Activated T-cell treated with anti-CD3 and anti-CD28 coated beads, Interleukin-2, amount 50 U/mL, for 72 hours (primary cell): ENCODE measurements at places on chromosomes 5 and 9. TPM values are rescaled to one million over a fixed set of nuclear protein-coding genes. Genes with fewer than 3 reads are reported as not detected.
A peak's percentile ranks its signal among the peaks of the same experiment; 100 is the strongest.

The EMB gene
- 68.0 TPM for total RNA-seq

GRCh38 chr9:93164085-93164484 is 19.9 kb upstream of the WNK2 start:
- H3K4me1 ChIP-seq, result peaks cover 15% of the 10 kb centered on the region
- H3K27ac ChIP-seq, result no peak overlapping the region
- no peak overlapping the region for H3K4me3 ChIP-seq
- DNase-seq, result no peak
- no peaks in the 10 kb centered on the region for H3K36me3 ChIP-seq
- no peaks in the 10 kb centered on the region for H3K27me3 ChIP-seq

- H3K36me3 ChIP-seq, result no peaks in the 10 kb centered on the region
- H3K4me3 ChIP-seq, result no peak overlapping the region
- H3K27ac ChIP-seq, result no peak overlapping the region
- no peaks in the 10 kb centered on the region for H3K27me3 ChIP-seq
- no peak for DNase-seq
Measured at GRCh38 chr5:17075236-17075635, 139.1 kb upstream of the MYO10 start.

GRCh38 chr5:107616213-107616612 is 54.5 kb downstream of the EFNA5 start:
- H3K36me3 ChIP-seq, result no peaks in the 10 kb centered on the region
- no peaks in the 10 kb centered on the region for H3K27me3 ChIP-seq
- DNase-seq, result no peak
- H3K4me1 ChIP-seq, result no peaks in the 10 kb centered on the region
- no peak overlapping the region for H3K4me3 ChIP-seq

DNA sequence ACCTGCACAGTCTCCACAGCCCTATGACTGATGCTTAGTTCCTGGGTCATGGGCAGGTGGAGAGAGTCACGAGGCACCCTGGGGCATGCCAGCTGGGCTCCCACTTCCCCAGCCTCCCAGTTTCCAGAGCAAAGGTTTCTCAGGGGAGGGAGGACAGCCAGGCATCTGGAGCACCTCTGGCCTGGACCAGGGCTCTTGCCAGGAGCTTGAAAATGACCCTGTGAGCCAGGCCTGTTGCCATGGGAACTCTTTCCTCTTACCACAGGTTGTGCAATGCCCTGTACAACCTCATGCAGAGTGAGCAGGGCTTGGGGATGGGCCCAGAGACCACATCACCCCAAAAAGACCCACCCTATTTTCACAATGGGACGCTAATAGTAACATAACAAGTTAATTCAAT is 113.1 kb downstream of the PSD2 start:
- no peak overlapping the region for H3K4me3 ChIP-seq
- H3K4me1 ChIP-seq, result no peaks in the 10 kb centered on the region
- no peak overlapping the region for H3K27ac ChIP-seq
- H3K27me3 ChIP-seq, result no peaks in the 10 kb centered on the region

GRCh38 chr5:38678076-38678475 is 121.6 kb upstream of the LIFR start:
- H3K27me3 ChIP-seq, result peaks cover 10% of the 10 kb centered on the region
- no peak for DNase-seq
- no peak overlapping the region for H3K4me3 ChIP-seq
- H3K4me1 ChIP-seq, result no peaks in the 10 kb centered on the region

- H3K36me3 ChIP-seq, result peaks cover 3% of the 10 kb centered on the region
- no peak for DNase-seq
- no peaks in the 10 kb centered on the region for H3K4me1 ChIP-seq
- H3K4me3 ChIP-seq, result no peak overlapping the region
Measured at GRCh38 chr9:8011974-8012373, 212.4 kb upstream of the DMAC1 start.

GRCh38 chr9:116736399-116737151 is 49.5 kb downstream of the TRIM32 start:
- no peaks in the 10 kb centered on the region for H3K4me1 ChIP-seq
- H3K27ac ChIP-seq, result no peak overlapping the region
- DNase-seq, result no peak
- H3K27me3 ChIP-seq, result peaks cover 28% of the 10 kb centered on the region
- no peak overlapping the region for H3K4me3 ChIP-seq
- no peaks in the 10 kb centered on the region for H3K36me3 ChIP-seq

DNA sequence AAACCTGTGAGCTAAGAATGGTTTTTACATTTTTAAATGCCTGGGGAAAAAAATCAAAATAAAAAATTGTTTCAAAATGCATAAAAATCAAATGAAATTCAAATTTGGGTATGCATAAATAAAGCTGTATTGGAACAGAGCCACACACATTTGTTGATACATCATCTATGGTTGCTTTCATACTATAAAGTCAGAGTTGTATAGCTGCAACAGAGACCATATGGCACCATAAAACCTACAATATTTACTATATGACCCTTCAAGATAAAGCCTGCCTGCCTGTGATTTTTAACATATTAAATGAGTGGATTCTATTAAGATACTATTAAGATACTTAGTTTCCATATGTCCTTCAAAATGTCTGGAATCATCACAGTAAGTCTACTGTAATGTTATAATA is 40.0 kb downstream of the AUH start:
- H3K27me3 ChIP-seq, result no peaks in the 10 kb centered on the region
- no peak for DNase-seq
- no peak overlapping the region for H3K4me3 ChIP-seq
- peaks cover 10% of the 10 kb centered on the region for H3K4me1 ChIP-seq
- peaks cover 13% of the 10 kb centered on the region for H3K36me3 ChIP-seq
- peak overlapping the region; percentile 19 for H3K27ac ChIP-seq

- no peak for DNase-seq
- H3K4me1 ChIP-seq, result no peaks in the 10 kb centered on the region
- H3K36me3 ChIP-seq, result no peaks in the 10 kb centered on the region
- no peak overlapping the region for H3K4me3 ChIP-seq
Measured at GRCh38 chr5:154842689-154843530, 7.5 kb downstream of the FAXDC2 start.

GRCh38 chr9:30039712-30040111 is 2344.7 kb upstream of the ACO1 start:
- no peak overlapping the region for H3K27ac ChIP-seq
- no peak for DNase-seq
- H3K36me3 ChIP-seq, result no peaks in the 10 kb centered on the region
- H3K4me3 ChIP-seq, result no peak overlapping the region
- no peaks in the 10 kb centered on the region for H3K27me3 ChIP-seq

The ZNF367 gene
- total RNA-seq, result 22.6 TPM

GRCh38 chr5:1468629-1469527 is 23.6 kb upstream of the SLC6A3 start:
- H3K4me3 ChIP-seq, result no peak overlapping the region
- no peaks in the 10 kb centered on the region for H3K4me1 ChIP-seq
- no peaks in the 10 kb centered on the region for H3K27me3 ChIP-seq

- DNase-seq, result no peak
- H3K27me3 ChIP-seq, result no peaks in the 10 kb centered on the region
- peak overlapping the region; percentile 56 for H3K4me3 ChIP-seq
- H3K36me3 ChIP-seq, result peaks cover 2% of the 10 kb centered on the region
Measured at GRCh38 chr9:94174164-94174563, 84.9 kb upstream of the ZNF169 start.

The ATP10B gene
- not detected for total RNA-seq

The STKLD1 gene
- total RNA-seq, result 0.88 TPM

GRCh38 chr9:137397675-137398423 is 25.1 kb downstream of the EXD3 start:
- H3K27me3 ChIP-seq, result peaks cover 8% of the 10 kb centered on the region
- H3K4me3 ChIP-seq, result peak overlapping the region; percentile 24
- peaks cover 43% of the 10 kb centered on the region for H3K4me1 ChIP-seq
- DNase-seq, result peak; percentile 30
- H3K27ac ChIP-seq, result no peak overlapping the region
- peaks cover 1% of the 10 kb centered on the region for H3K36me3 ChIP-seq

DNA sequence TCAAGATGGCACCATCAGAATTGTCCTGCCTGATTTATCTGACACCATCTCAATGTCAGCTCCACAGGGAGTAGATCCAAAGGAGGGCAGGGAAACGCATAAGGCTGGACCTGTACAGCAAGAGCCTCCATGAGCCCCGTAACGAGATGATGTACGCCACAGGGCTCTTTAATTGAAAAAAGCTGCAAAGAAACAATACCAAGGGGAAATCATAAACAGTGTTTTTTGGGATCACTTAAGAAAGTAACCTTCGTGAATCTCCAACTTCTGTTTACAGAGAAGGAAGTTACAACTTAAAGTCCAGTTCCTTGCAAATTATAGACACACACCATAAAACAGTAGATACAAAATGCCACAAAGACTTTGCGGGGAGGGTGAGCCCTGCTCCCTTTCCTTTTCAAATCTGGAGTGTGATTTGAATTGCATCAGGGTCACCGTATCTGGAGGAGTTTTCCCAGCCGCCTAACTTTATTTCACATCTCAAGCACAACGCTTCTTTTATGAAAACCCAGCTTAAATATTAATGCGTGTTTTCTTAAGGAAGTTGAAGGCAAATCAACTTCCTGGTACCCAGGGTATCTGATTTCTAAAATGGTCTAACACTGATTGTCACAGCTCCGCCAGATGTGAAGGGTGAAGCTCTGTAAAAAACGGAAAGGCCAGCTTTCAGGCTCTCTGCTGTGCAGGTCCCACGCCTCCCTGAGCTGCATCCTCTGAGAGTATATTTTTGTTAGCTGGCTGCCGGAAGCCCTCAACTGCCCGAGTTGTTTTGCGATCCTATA is 88.9 kb downstream of the EBF1 start:
- H3K4me3 ChIP-seq, result peak overlapping the region; percentile 27
- H3K4me1 ChIP-seq, result peaks cover 11% of the 10 kb centered on the region
- no peak overlapping the region for H3K27ac ChIP-seq

GRCh38 chr5:20610681-20611080 is 622.7 kb upstream of the CDH18 start:
- H3K27me3 ChIP-seq, result no peaks in the 10 kb centered on the region
- no peak overlapping the region for H3K4me3 ChIP-seq
- H3K4me1 ChIP-seq, result no peaks in the 10 kb centered on the region
- no peaks in the 10 kb centered on the region for H3K36me3 ChIP-seq
- DNase-seq, result no peak
- no peak overlapping the region for H3K27ac ChIP-seq

GRCh38 chr9:126301985-126302603 is 24.5 kb upstream of the MVB12B start:
- H3K36me3 ChIP-seq, result no peaks in the 10 kb centered on the region
- peaks cover 6% of the 10 kb centered on the region for H3K4me1 ChIP-seq
- peak; percentile 47 for DNase-seq
- peaks cover 3% of the 10 kb centered on the region for H3K27me3 ChIP-seq
- no peak overlapping the region for H3K27ac ChIP-seq

DNA sequence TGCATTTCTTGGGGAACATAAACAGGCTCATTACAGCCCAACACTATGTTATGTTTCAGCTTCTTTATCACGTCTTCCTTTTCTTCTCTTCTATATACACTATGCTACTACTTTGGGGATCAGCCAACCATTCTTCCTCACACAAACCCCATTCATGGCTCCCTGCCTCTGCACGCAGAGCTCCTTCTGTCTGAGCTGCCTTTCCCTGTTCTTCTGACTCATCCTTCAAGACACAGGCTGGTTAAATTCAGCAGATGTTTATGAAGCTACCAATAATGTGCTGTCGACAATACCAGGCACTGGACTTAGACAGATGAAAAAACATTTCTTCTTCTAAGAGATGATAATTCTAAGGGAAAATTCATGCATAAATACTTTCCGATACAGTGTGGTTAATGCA is 102.5 kb upstream of the TXNDC8 start:
- H3K27me3 ChIP-seq, result no peaks in the 10 kb centered on the region
- no peak for DNase-seq
- no peak overlapping the region for H3K27ac ChIP-seq
- H3K4me3 ChIP-seq, result no peak overlapping the region
- no peaks in the 10 kb centered on the region for H3K4me1 ChIP-seq
- H3K36me3 ChIP-seq, result no peaks in the 10 kb centered on the region

DNA sequence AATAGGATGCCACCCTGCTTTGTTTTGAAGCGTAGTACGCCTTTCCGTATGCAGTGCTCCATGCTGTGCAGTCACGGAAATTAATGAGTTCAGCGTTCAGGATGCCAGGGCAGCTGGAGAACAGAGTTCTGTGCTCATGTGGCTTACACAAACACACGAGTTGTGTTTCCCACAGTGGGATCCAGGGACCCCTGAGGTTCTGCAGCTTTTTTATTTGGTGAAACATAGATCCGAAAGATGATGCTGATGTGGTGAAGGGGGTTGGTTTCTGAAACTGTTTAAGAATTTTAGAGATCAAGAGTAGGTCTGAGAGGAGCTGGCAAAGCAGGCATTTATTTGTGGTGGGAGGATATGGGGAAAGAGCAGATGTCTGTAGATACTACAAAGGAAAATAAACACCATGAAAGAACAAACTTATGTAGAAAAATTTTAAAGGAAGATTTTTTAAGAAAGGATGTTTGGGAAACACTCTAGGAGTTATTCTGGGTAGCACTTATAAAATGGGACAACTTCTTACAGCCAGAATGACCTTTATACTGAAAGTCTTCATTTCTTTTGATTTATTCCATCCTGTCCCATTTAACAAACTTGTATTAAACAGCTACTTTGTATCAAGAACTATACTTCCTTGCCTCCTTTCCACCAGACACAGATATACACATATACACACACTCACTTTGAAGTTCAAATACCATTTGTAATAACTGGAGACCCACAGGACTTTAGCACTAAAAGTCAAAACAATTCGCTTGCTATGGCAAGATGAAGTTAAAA is 52.7 kb downstream of the ITGA1 start:
- H3K4me1 ChIP-seq, result peaks cover 5% of the 10 kb centered on the region
- no peak for DNase-seq
- no peak overlapping the region for H3K4me3 ChIP-seq
- H3K27me3 ChIP-seq, result no peaks in the 10 kb centered on the region
- H3K27ac ChIP-seq, result no peak overlapping the region

The SCGB3A2 gene
- not detected for total RNA-seq

GRCh38 chr5:175810457-175810856 is 60.9 kb upstream of the CPLX2 start:
- no peak overlapping the region for H3K4me3 ChIP-seq
- H3K36me3 ChIP-seq, result no peaks in the 10 kb centered on the region

The SLIT3 gene
- 3.1 TPM for total RNA-seq

The PCDHB2 gene
- not detected for total RNA-seq

The HRH2 gene
- 18.4 TPM for total RNA-seq

The INSL4 gene
- not detected for total RNA-seq

GRCh38 chr5:35160486-35161116 is 69.7 kb downstream of the PRLR start:
- no peak overlapping the region for H3K4me3 ChIP-seq
- H3K27ac ChIP-seq, result no peak overlapping the region
- H3K4me1 ChIP-seq, result peaks cover 4% of the 10 kb centered on the region
- peak; percentile 10 for DNase-seq
- peaks cover 14% of the 10 kb centered on the region for H3K27me3 ChIP-seq

- H3K36me3 ChIP-seq, result no peaks in the 10 kb centered on the region
- H3K4me1 ChIP-seq, result no peaks in the 10 kb centered on the region
- no peak for DNase-seq
- H3K27me3 ChIP-seq, result no peaks in the 10 kb centered on the region
Measured at GRCh38 chr9:74662674-74663073, 165.5 kb downstream of the RORB start.

The ARAP3 gene
- 3.2 TPM for total RNA-seq

DNA sequence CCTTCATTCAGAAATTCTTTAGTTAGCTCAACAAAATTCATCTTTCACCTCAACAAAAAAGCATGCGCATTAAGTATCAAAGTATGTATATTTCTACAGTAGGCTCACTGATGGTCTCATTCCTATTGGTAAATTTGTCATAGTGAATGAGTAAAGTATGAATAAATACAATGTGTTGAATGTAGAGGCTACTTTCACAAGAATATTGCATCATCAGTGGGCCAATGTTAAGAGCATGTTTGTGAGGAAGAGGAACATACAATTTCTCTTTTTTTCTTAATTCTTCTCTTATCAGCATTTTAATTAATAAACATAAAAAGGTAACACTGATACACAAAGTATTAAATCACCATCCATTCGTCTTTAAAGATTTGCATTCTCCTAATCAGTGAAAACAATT is 505.1 kb downstream of the CETN3 start:
- no peak overlapping the region for H3K4me3 ChIP-seq
- H3K27ac ChIP-seq, result no peak overlapping the region
- DNase-seq, result no peak
- H3K4me1 ChIP-seq, result no peaks in the 10 kb centered on the region
- H3K36me3 ChIP-seq, result no peaks in the 10 kb centered on the region
